ENCODE measurements at places on chromosomes 11 and 22. TPM values are rescaled to one million over a fixed set of nuclear protein-coding genes. Genes with fewer than 3 reads are reported as not detected.

GRCh38 chr11:76631566-76632308, 38.8 kb downstream of the LRRC32 start:
- ATAC-seq: no peak

DNA sequence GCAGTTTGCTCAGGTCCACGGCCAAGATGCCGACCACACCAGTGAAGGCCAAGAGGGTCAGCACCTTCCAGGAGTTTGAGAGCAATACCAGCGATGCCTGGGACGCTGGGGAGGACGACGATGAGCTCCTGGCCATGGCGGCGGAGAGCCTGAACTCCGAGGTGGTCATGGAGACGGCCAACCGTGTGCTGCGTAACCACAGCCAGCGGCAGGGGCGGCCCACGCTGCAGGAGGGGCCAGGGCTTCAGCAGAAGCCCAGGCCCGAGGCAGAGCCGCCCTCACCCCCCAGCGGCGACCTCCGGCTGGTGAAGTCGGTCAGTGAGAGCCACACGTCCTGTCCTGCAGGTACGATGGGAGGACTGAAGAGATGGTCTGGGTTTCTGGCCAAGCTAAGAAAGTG, 31.0 kb downstream of the TBC1D22A start:
- ATAC-seq: no peak

- ATAC-seq: no peak
Observed at GRCh38 chr11:7480113-7480512, 5.2 kb upstream of the OLFML1 start.

GRCh38 chr11:32439501-32440210, 4.3 kb upstream of the WT1 start:
- ATAC-seq: no peak

DNA sequence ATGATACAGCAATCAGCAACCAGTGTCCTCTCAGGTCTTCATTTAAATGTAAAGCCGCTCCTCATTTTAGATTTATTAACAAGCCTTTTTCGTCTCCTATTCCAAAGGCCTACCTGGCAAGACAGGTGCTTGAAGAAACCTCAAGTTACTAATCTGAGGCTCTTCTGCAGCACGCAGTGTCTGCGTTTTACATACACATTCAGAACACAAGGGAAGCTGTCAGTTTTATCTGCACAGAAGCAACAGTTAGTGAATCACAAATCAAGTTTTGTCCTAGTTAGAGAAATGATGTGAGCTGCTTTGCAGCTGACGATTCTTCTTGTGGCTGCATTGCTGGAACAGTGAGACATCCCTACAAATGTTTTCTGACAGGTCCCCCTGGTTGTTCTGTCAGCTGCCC, 308.8 kb upstream of the NARS2 start:
- ATAC-seq: no peak

DNA sequence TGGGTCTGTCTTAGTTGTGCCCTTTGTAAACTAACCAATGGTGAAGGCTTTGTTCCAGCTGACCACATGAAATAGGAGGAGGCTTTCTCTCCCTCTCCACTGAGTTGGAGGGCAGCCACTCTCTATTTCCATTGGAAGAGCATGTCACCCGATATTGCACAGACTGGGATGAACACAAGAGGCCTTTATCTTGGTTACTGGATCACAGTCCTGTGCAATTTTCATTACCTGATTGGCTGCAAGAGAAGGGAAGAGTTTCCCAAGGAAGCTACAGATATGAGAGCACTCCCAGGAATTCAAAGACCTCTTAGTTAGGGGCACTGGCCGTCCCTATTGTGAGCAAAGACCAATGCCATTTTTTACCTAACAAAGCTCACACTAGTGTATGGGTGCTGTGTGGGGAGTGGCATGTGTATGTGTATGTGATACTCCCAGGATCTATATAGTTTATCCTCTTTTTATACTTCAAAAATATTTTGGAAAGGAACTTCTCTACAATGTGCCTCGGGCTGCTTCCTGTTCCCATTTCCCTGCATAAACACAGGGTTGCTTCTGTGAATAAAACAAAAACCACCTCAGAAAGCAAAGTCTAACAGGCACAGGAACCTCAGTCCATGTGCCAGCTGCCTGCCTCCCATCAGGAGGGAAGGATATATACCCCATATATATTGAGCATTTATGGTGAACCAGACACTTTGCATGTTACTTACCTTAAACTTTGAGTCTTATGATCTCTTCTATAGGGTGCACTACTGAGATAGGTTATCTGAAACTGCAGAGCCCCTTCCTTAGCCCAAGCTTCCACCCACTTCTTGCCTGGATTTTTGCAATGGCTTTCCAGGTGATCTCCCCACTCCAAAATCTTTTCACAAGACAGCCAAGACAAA, 126.5 kb downstream of the RASSF10 start:
- ATAC-seq: no peak

GRCh38 chr22:46776876-46777608, 14.6 kb downstream of the TBC1D22A start:
- ATAC-seq: no peak

DNA sequence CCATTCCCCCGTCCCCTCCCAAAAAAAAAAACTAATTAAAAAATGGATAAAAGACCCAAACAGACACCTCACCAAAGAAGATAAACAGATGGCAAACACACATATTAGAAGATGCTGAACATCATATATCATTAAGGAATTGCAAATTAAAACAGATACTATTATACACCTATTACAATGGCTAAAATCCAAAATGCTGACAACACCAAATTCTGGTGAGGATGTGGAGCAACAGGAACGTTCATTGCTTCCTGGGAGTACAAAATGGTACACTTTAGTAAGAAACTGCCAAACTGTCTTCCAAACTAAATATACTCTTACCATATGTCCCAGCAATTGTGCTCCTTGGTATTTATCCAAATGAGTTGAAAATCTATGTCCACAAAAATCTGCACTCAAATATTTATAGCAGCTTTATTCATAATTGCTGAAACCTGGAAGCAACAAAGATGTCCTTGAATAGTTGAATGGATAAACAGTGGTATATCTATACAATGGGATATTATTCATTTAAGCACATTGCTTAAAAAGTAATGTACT, 19.9 kb downstream of the NAGA start:
- ATAC-seq: no peak

DNA sequence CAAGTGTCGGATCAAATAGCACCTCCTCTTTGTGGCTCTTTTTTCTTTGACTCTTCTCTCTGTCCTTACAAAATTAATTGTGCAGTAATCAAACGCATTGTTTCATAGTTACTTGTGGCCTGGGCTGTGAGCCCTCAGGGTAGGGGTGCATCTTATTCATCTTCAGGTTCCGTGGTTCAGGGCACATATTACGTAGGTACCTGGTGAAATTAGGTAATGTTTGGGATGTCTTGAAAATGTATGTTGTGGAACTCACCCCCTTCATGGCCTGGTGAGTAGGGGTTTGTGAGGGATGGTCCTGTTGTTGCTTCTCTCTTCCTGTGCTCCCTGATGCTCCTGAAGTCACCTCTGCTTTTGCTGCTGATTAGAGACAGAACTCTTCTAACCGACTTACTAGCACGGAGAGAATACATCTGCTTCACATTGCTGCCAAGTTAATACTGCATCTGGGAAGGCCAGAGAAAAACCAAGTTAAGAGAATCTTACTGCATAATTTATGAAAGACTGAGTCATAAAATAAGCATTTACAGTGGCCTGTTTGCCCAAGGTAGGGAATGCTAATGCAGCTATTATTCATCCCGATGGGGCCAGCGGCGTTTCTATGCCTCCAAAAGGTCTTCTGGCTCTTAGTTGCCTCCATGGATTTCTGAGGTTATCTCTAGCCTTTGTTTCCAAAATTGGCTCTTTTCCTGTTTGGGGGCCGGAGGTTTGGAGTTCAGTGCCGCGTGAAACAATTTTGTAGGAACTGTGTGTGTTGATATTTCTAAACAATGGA, 66.9 kb downstream of the TBC1D22A start:
- peak; percentile 76 for ATAC-seq

GRCh38 chr11:122273476-122274191, 157.6 kb upstream of the BLID start:
- no peak for ATAC-seq

GRCh38 chr11:60119710-60120109, 31.2 kb downstream of the MS4A2 start:
- no peak for ATAC-seq

DNA sequence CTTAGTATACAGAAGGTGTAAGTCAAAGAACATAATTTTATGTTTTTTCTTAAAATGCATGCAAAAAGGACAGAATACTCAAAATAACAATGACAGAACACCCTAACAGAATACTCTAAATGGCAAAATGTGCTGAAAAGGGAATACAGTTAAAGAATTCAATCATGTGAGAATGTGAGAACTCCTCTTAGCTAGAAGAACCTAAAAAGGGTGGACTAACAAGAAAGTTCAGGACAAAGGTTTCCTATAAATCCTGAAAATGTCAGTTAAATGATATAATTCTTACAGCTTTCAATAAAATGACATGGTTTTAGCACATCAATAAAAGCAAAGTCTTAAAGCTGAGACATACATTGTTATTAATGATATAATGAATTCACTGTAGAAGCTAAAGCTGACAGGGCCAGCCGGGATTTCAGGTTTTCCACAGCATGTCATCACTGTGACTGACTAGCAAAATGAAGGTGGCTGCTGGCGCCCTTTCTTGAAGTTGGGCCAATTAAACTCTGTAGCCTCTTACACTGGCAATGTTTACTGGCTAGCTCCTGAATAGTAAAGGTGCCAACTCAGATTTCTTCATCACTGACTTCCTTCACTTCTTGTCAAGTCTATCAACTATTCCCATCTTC, 244.4 kb downstream of the TTC28 start:
- ATAC-seq: peak; percentile 95

- ATAC-seq: peak; percentile 84
Observed at GRCh38 chr22:20750461-20751184, 23.3 kb upstream of the SERPIND1 start.

GRCh38 chr11:86606836-86607481, 65.5 kb downstream of the ME3 start:
- ATAC-seq: no peak

DNA sequence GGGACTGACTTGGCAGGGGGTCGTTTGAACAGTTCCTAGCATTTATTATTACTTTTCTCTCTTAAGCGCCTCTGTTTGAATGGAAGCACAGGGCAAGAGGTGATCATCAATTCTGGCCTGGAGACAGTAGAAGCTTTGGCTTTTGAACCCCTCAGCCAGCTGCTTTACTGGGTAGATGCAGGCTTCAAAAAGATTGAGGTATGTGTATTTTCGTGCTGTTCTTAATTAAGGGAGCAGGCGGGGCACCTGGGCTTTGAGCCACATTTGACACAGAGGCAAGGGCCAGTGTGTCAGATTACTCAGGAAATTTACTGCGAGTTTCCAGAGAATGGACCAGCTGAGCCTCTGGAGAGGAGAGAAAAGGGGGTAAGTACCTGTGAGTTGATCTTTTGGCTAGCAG, 102.4 kb upstream of the SORL1-AS1 start:
- no peak for ATAC-seq

DNA sequence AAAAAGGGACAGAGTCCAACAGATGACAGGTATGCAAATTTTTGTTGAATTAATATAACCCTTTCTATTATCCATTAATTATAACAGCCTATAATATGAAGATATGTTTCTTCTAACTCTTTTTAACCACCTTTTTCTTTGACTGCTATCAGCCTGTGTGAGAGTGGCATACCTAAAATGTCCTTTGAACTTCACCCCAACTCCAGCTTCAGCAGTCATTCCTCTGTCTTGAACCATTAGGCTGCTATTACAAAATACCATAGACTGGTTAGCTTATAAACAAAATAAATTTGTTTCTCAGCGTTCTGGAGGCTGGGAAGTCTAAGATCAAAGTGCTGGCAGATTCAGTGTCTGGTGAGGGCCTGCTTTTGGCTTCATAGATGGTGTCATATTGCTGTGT, 564.6 kb upstream of the FAT3 start:
- ATAC-seq: no peak

CCDC116 gene
- not detected for total RNA-seq

ROM1 gene
- total RNA-seq: 4.9 TPM

GDPD4 gene
- total RNA-seq: not detected

TRPM5 gene
- total RNA-seq: not detected

CSTPP1 gene
- 12.6 TPM for total RNA-seq

PHLDA2 gene
- 45.0 TPM for total RNA-seq

All from esophagus mucosa (tissue), 1 donor.